ENCODE measurements at places on chromosomes 5 and 9.

- no peak for DNase-seq
Observed at GRCh38 chr9:135847833-135848232, 59.5 kb downstream of the CAMSAP1 start.

- DNase-seq, result no peak
Observed at GRCh38 chr5:116858705-116859333, 284.2 kb upstream of the SEMA6A start.

DNA sequence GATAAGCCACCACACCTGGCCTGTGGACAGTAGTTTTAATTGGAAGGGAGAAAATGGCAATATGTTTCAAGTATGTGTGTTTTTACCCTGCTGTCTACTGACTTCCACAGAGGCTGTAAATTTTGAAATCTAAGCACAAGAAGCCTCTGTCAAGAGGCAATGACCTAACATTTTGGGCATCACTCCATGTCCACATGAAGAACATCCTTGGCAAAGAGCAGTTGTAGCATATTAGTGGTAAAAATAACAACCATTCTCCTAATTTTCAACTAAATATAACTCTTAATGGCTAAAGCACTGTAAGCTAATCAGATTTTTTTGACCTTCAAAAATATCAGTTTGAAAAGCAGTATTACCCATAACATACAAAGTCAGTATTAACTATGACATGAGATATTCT lies 100.3 kb upstream of the APC start:
- DNase-seq, result no peak

- DNase-seq, result no peak
Observed at GRCh38 chr9:77851882-77852595, 179.6 kb downstream of the GNAQ start.

DNA sequence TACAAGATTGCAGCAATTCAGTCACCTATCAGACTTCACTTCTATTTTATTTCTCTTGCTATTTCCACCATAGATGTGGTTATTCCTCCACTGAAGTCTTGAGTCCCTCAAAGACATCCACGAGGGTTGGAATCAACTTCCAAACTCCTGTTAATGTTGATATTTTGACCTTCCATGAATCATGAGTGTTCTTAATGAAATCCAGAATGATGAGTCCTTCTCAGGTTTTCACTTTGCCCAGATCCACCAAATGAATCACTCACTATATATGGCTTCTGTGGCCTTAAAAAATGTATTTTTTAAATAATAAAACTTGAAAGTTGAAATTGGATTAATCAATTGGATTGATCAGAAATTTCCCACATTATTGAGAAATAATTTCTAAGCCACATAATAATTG lies 1821.0 kb downstream of the EFNA5 start:
- DNase-seq, result no peak

- DNase-seq, result no peak
Observed at GRCh38 chr9:138075496-138075895, 197.9 kb downstream of the CACNA1B start.

GRCh38 chr9:133210609-133211008 lies 1.6 kb upstream of the OBP2B start:
- DNase-seq, result no peak

- DNase-seq, result no peak
Observed at GRCh38 chr5:21058289-21058688, 1070.3 kb upstream of the CDH18 start.

DNA sequence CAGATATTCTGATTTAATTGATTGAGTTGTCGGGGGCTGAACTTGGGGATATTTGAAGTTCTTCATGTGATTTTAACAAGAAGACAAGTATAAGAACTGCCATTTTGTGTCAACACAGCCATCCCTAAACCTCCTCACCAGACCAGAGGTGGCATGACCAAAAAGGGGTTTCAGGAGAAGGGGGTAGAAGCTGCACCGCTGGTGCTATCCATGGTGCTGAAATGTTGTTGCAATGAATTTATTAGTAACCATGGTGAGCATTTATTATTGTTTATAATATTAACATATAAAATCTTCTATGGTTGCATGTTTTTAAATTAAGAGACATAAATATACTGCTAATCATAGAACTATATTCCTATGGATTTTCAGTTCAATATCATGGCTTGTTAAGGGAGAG lies 72.3 kb downstream of the GNA14 start:
- DNase-seq, result no peak

DNA sequence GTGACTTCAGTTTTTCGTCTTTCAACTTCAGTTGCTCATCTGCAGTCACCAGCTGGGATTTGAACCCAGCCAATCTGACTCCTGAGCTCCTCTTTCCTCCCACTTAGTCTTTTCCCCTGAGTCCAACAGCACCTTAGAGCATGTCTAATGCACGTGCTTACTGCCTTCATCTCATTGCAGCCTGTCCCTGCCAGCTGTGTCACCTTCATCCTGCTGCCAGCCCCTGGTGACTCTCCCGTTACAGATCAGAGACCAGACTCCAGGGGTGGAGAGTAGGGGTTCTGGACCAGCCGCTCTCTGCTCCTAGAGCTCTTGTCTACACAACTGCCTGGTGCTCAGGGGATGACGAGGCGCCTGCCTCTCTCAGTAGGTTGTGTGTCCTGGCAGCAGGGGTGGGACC lies 132.9 kb upstream of the LMX1B start:
- DNase-seq, result no peak

- no peak for DNase-seq
Observed at GRCh38 chr5:37695647-37696046, 144.2 kb downstream of the GDNF start.

DNA sequence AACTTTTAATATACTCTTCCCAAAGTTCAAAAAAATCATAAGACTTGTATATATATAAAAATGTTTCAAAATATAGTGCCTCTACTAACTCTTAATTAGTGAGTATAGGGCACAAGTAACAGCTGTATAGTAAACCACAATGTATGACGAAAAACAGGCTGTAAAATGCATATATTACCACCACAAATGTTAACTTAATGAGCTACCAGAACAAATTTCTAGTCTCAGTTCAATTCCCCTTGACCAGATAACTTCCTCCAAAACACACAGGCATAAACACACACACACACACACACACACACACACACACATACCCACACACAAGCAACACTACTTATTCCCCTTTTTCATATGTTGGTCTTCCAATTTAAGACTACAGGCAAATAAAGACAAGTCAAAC lies 78.8 kb downstream of the FBXL17 start:
- no peak for DNase-seq

GRCh38 chr9:16321461-16322119 lies 548.9 kb downstream of the BNC2 start:
- no peak for DNase-seq

GRCh38 chr5:128708841-128709240 lies 170.8 kb upstream of the FBN2 start:
- no peak for DNase-seq

GRCh38 chr5:58447226-58447625 lies 12.7 kb downstream of the PLK2 start:
- no peak for DNase-seq

DNA sequence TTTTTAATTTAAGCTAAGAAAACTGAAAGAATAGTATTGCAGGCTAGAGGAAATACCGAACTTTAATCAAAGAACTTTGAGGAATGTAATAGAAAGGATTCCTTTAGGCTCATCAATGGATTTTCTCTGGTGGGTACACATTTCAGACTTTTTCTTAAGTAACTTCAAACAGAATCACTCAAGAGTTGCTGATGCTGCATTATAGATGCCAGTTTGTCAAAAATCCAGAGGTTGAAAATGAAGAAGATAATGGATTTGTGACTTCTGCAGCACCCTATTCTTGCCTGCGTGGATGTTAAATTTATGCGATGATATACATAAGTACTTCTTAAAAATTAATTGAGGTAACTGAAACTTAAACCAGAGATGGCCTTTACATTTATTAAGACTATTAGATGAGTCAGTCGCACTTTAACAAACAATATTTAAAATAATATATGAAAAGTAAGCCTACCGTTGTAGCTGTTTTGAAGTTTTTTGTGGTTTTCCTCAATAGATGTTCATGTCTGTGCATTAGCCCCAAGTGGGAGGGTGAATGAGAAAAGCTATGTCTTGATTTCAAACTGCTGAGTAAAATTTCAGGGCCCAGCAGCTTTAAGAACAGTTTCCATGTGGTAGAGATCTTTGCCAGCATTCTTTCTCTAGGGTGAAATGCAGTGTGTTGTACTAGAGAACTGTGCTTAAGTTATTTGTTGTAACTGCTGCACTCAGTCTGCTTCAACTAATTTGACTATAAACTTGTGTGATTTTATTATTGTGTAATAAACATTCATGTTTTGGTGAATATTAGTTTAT lies at the start of gene OGN:
Gene OGN (minus strand): TSS at position 537 of the 795 bp plus-strand sequence. CDS start 1,171 bp downstream, outside the sequence.
- no peak for DNase-seq

DNA sequence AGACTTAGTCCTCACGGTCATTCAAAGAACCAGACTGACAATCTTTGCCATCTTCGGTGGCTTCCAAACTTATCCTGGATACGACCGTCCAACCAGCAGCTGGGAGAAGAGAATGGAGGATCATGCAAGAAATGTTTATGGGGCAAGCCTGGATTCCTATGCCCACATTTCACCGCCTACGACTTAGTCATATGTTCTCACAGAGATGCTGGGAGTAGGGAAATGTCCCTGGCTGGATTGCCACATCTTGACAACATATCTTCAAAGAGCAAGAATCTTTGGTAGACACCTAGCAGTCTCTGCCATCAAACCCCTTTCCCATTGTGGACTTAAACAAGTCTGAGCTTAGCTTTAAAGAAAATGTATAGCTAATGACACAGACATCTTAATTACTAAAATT lies 5.0 kb downstream of the MED7 start:
- no peak for DNase-seq

- peak; percentile 27 for DNase-seq
Observed at GRCh38 chr5:177086654-177087397, at the start of gene FGFR4. Gene FGFR4, plus strand, starts transcription at chr5:177086915. Its CDS starts 2,688 bp downstream, at chr5:177089603.

- DNase-seq, result no peak
Observed at GRCh38 chr5:63555874-63556273, 406.4 kb downstream of the HTR1A start.

DNA sequence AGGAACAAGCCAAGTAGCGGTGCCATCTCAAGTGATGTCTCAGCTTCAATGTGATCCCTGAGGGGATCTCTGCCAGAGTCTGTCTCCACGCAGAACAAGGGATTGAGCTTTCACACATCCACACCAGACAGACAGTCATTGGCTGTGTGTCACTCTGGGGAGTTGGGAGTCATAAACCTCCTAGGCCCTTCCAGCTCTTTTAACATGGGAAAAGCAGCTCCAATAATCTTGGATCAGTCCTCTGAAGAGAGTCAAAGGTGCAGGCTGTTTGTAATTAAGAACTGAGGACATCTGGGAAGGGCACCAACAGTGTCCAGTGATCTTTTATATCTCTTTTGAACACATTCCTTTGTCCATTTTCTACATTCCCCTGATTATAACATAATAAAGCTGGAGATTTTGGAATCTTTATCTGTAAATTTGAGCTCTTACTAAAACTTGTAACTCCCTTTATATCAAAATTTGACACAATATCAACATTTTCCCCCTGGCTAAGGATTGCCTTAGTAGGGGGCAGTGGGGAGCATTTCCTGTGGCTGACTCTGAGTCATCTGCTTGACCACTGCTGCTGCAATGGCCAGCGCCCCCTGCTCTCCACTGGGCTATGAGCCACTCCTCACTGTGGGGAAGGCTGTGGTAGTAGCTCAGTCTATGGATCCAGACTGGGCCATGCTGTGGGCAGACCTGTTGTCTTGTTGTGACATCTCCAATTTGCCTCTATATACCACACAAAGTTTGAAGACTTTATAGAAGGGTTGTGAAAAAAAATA lies 284.4 kb downstream of the OSTF1 start:
- DNase-seq, result no peak

DNA sequence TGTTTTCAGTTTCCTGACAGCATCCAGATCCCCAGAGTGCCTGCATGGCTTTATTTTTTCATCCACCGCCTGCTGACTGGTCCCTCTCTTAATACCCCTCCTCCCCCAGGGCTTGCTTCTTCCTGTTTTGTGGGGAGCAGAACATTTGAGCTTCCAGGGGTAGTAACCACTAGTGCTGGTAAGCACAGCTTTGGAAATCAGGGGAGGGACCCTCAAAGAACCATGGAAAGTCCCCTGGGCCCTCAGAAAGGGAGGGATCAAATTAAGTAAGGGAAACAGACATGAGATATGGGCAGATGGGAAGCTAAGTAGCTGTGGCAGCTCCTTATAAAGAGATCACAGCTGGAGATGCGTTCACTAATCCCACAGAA lies 26.8 kb downstream of the GRIA1 start:
- no peak for DNase-seq

GRCh38 chr9:35743452-35743851 lies 5.6 kb downstream of the GBA2 start:
- no peak for DNase-seq

DNA sequence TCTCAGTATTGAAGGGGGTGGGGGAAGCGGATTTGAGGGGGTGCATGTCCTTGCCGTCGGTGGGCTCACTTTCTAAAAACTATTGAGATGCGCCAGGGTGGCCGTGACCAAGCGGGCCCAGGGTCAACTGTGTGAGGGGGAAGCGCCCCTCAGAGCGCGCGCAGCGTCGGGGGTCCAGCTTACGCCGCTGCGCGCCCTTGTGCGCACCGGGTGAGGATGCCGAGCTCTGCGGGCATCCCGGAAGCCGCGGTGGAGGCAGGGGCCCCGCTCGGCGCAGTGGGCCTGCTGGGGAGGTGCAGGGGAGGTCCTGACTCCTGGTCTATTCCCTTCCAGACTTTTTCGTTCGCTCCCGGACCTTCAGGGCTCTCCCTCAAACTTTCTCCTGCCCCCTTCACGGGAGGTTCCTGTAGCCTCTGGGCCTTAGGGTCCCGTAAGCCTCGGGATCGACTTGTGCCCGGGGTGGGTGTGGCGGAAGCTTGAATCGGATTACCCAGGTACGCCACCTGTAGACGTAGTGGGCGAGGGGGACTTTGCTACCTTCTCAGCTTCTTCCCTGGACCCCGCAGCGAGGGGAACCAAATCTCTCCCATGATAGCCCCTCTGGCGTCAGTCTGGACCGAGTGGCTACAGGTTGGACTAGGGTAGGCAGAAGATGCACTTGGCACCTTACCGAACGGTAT lies 2.5 kb upstream of the PRDM6 start:
- no peak for DNase-seq

- no peak for DNase-seq
Observed at GRCh38 chr5:75584641-75585040, 26.6 kb upstream of the ANKDD1B start.

DNA sequence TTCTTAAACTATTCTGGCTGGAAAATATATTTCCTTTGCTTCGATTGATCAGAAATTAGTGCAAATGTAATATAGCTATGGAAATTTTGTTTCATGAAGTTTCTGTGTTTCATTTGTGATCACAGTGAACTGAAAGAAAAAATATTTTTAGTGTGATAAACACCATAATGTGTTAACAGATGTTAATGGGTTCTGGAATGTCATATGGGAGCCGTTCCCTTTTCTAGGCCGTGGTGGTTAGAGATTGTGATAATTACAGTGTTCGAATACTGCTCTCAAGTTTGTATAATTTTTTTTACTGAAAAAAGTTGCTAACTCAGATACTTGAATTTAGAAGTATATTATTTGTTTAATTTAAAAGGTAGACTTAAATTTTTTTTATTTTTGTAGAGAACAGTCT lies 19.3 kb downstream of the GAPVD1 start:
- DNase-seq, result no peak
